ENCODE measurements at places on chromosomes 7 and 10. TPM values are rescaled to one million over a fixed set of nuclear protein-coding genes. Genes with fewer than 3 reads are reported as not detected.

Gene EEF1AKMT2
- total RNA-seq = 14.9 TPM

Gene CALML5
- total RNA-seq = not detected

DNA sequence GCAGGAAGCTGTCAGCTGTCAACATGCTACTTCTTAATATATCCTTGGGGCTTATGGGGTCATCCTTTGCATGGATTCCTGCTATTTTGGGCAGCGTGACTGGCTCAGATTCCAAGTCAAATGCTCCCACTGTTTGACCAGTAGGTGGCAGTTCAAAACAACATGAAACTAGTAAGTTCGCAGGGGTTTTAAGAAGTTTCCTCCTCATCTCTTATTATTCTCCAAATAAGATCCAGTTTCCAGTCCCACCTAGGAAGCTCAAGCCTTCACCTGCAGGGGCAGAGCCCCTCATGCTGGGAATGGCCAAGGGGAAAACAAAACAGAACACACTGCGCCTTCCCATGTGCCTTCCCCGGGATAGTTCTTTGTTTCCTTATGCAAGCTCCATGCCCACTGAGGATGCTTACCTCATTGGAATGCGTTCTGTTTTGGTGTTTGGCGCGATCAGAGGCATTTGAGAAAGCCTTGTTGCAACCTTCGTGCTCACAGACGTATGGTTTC lies 259.8 kb downstream of the GLI3 start:
- H3K4me1 ChIP-seq = peaks cover 4% of the 10 kb centered on the region
- H3K4me3 ChIP-seq = no peak overlapping the region
- no peaks in the 10 kb centered on the region for H3K36me3 ChIP-seq
- H3K27ac ChIP-seq = no peak overlapping the region

Gene TFPI2
- total RNA-seq = 4.5 TPM
